Lung (tissue), 17 donors: ENCODE measurements at places on chromosomes 4 and X.

DNA sequence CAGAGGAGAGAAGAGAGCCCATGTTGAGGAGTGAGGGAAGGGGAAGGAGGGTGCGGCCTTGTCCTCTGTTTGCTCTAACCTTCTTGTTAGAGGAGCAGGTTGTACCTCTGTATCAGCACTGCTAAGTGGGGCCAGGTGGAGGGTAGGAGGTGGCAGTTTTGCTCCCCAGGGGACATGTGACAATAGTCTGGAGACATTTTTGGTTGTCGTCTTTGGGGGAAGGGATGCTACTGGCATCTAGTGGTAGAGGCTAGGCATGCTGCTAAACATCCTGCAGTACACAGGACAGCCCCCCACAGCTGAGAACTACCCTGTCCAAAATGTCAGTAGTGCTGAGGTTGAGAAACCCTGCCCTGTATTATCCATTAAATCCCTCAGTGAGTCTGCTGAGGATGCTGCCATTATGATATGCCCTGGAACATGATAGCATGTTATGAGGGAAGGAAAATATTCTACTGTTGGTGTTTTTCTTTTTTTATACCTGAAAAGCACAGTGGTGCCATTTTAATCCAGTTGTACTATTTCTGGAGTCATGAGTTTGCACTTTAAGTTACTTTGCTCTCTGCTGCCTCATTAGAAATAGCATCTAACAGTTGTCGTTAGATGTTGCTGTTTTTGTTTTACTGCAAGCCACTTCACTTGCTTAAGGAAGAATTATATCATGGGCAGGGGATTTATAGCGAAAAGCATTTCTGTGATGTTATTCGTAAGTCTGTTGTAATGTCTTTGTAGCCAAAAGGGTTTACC is 90.6 kb downstream of the LRP2BP start:
- DNase-seq, result peak; percentile 41

DNA sequence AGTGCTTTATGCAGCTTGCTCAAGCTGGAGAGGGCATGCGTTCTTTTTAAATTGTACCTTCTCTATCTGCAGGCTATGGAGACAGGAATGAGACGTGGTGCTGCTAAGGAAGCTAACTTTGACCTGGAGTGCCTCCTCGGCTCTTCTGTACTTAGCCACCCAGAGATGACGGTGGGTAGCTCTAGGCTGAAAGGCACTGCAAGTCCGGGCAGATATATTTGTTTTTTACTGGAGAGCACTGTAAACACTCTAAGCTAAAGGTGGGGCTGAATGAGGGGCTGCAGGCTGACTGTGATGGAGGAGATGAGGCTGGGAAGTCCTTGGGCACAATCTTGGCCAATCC is 12.1 kb downstream of the ELF4 start:
- no peak for DNase-seq

DNA sequence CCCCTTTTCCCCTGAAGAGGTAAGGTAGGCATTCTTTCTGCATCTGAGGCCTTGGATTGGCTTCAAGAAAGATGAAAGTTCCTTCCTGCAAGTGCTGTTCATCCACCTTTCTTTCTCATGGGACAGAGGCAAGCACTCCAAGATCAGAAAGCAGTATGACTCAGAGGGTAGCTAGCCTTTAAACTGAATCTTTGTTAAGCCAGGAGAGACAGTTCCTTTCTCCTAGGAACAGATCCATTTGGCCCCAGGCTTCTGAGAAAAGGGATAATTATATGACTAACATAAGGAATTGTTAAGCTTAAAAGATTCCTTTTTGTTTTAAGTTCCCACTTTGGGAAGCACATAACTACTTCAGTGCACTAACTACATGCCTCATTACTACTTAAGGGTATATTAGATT is 192.0 kb downstream of the PPP3CA start:
- DNase-seq, result no peak

DNA sequence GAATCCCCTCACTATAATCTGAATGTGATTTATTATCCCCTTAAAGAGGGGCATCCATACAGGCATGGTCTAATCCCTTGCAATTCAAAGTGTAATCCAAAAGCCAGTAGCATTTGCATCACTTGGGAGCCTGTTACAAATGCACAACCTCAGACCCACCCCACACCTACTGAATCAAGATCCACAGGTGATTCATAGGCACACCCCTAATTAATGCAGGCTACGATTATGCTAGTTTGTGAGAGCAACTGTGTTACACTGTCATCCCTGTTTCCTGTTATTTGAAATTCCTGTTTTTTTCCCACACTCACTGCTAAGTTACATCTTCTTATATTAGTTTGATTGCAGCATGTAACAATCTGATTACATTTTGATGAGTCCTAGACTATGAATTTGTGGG is 120.0 kb downstream of the RAB28 start:
- DNase-seq, result no peak

DNA sequence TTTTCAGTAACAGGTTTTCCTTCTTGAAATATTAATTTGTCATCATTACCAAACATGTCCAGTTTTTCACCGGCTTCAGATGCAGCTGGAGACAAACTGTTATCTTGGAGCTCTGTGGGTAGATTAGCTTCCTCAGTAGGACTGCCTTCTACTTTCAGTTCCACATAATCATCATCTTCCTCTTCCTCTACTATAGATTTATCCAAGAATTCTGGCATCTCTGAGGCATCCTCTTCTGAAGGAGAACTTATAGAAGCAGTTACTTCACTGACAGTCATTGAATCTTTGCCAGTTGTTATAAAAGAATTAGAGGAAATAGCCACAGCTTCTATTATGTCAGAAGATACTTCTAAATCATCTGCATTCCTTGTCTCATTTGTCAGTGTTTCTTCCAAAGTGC is 162.9 kb downstream of the LRBA start:
- no peak for DNase-seq
